HT1080 (cell line): ENCODE measurements at places on chromosomes 5 and 9. TPM values are rescaled to one million over a fixed set of nuclear protein-coding genes. Genes with fewer than 3 reads are reported as not detected.
A peak's percentile ranks its signal among the peaks of the same experiment; 100 is the strongest.

The LEAP2 gene
- total RNA-seq = 0.21 and 0.77 TPM in 2 replicates

The NSMF gene
- 34.5 and 40.0 TPM in 2 replicates for total RNA-seq

GRCh38 chr5:154801083-154801482, 45.9 kb downstream of the LARP1 start:
- DNase-seq = peak; percentile 71

- peak; percentile 54 for DNase-seq
Measured at GRCh38 chr5:147507480-147508126, 2.3 kb downstream of the DPYSL3 start.

DNA sequence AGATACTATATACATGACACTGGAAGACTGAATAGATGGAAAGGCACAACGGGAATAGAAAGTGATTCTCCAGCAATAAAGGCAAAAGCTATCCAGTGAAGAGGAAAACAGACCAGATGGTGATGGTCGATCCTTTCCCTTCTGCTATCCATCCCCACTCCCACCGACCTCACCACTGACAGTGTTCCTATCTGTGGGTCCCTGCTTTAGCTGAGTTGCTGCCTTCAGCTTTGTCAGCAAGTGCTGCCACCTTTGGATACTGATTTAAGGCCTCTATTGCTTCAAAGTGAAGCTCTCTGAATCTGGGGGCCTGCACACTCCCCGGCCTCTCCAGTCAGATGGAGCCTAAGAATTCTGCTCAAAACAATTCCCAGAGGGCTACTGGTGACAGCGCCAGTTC, 32.3 kb downstream of the EPB41L4A start:
- DNase-seq = no peak

DNA sequence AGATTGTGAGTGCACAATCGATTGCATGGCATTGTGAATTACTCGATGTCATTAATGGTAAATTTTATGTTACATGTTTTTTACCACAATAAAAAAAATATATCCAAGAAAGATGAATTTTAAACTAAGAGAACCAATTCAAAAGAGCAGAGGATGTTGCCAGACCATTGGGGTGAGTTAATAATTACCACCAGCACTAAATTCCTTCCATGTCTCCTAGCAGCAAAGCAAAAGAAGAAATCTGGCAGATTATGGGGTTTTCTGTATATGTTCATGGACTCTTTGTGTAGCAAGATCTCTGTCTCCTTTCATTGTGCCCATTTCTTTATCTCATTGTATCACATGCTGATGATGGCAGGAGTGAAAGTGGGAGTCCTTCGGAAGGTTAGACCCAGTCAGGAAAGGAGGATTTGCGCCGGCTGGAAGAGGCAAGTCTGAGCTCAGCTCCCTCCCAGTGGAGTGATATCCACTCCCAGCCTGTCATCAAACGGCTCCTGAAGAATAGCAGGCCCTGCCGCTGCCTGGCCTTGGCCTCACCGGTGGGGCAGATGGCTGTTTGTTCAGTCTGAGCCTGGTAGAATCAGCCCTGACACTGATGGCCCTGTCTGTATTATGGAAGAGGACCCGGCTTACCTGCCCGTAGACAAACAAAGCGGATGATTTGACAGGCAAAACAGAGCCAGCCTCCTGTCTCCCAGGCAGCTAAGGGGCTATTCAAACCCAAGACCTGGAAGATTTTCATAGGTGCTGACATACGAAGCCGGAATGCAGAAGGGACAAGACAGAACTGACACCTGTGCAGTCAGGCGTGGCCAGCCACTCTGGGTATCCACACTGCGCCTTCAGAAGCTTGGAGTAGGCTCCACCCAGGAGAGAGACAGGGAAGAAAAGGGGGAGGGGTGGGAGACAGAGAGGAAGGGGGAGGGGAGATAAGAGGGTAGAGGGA, 21.9 kb upstream of the FOXE1 start:
- no peak for DNase-seq

- no peak for DNase-seq
Measured at GRCh38 chr9:76218886-76219445, 175.3 kb downstream of the RFK start.

- DNase-seq = no peak
Measured at GRCh38 chr5:162801235-162801634, 636.2 kb upstream of the CCNG1 start.

DNA sequence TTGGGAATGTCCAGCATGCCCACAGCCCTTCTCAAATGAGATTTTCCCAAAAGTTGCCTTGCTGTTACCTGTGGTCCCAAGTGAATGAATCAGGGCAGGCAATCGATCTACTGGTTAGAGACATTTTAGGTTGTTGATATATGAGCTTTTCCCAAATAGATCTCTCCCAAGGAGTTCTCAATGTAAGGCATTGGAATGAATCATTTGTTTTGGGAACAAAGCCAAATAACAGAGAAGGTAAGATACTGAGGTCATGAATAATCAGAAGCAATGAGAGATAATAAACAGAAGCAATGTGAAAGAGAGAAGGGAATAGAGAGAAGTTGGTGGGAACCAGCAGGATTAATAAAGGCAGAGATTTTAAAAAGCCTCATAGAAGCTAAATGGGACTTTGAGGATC, 93.6 kb upstream of the FER start:
- DNase-seq = peak; percentile 48
